ENCODE measurements at places on chromosomes 5 and 9.

DNA sequence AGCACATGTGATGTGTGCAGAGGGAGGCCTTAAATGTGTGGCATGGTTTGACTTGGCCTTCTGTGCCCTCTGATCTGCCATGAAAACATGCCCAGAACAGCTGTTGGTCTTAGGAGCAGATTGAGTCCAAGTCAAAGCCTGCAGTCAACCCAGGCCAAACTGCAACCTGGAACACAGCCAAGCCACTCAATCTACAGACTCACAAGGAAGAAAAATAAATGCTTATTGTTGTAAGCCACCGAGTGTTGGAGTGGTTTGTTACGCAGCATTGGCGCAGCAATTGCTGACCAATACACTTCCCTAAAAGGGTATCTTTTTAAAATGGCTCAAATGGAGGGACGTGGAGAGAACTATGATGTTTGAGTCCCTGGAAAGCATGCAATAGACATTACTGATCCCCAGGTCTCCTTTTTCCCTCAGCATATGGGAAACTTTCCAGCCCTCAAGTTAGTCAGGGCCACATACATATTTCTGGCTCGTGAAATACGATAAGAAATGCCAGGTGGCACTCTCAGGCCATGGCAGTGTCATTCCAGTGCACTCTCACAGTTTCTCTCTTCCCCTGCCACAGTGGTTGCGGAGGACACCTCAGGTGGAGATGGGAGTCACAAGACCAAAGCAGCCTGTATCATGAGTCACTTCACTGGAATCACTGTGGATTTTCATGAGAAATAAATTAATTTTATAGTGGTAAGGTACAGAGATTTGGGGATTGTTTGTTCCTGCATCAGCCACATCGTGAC, 168.0 kb upstream of the ZNF618 start:
- no peak for DNase-seq

GRCh38 chr5:368183-369084, 46.9 kb downstream of the AHRR start:
- DNase-seq = no peak

GRCh38 chr5:132017316-132017715, 5.9 kb upstream of the ACSL6 start:
- no peak for DNase-seq

GRCh38 chr5:135329066-135329912, 69.7 kb downstream of the MACROH2A1 start:
- DNase-seq = no peak

GRCh38 chr5:174482607-174483024, 241.8 kb upstream of the MSX2 start:
- no peak for DNase-seq

GRCh38 chr9:108674766-108675530, 180.8 kb downstream of the ACTL7B start:
- DNase-seq = no peak

- no peak for DNase-seq
Observed at GRCh38 chr9:88508326-88508725, 26.7 kb upstream of the NXNL2 start.

- no peak for DNase-seq
Observed at GRCh38 chr5:174721530-174722432, 2.6 kb upstream of the MSX2 start.

Measured in NCI-H460 (cell line).